ENCODE measurements at places on chromosomes 3 and 15. TPM values are rescaled to one million over a fixed set of nuclear protein-coding genes. Genes with fewer than 3 reads are reported as not detected.

Gene ATP2B2
- not detected for total RNA-seq

GRCh38 chr3:141371882-141372281 lies 3.6 kb downstream of the ZBTB38 start:
- no peak for DNase-seq

DNA sequence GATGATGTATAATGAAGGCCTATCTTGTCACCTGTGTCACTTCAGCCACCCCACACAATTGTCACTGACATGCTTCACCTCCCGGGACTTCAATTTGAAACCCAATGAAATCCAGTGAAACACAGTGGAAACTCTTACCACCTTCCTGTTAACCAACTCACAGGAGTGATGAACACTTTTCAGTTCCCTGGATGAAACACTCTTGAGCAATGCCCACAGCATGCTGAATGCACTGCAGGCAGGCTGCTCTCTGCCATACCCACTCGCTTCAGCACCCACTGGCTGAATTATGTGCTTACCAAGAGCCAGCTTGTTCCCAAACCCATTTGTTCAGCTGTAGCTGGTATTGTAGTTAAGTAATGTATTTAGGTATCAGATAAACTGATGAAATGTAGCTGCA lies 47.0 kb downstream of the MAP2K1 start:
- no peak for DNase-seq

DNA sequence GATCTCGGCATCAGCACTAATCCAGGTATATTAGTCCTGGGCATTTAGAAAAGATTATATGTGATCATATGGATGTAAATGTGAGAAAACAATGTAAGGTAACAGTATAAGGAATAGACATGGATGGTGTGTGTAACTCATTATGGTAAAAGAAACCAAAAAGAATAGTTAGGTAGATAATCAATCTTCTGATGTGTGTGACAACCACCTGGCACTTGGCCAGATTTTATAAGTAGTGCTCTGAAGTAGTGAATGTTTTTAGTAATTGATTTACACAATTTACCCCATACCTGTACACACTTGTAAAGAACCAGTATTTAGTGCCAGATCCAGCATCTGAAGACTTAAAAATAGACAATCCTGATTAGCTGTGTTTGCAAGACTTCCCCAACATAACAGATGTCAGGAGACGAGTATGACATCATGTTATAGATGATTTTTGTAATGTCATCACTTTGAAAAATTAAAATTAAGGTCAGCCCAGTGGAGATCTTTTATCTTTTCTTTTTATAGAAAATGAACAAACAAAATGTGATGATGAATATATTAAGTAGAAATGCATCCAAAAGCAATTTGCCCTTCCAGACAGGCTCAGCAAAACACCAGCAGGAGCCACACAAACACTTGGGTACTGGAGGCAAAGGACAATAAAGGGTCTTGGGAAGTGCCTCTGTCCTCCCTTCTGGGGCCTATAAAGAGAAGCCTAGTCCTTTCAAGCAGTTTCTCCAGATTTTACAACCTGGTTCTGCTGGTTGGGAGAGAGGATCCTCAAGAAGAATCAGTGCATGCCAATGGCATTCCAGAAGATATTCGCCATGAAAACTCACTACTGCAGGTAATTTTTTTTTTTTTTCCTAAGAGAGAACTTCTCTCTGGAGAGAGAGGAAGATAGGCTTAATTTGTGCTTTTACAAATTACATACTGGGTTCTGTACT lies 140.7 kb downstream of the MECOM start:
- no peak for DNase-seq

- no peak for DNase-seq
Observed at GRCh38 chr15:57896114-57896513, 169.4 kb downstream of the ALDH1A2 start.

DNA sequence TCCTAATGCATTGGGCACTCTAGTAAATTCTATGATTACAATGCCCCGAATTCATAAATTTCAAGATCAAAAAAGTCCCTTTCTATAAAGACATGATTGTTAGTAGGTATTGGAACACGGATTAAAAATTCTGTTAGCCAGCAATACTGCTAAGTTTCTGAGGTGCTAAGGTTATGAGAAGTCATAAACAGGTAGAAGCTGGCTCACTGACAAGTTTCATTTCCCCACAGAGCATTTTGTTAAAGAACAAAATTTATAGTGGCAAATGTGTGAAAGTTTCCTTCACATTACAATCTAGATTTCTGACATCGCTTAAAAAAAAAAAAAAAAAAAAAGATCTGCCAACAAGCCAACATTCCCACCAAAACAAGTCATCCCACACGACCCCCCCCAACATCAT lies 12.4 kb upstream of the MAN2C1 start:
- DNase-seq: no peak

Gene MYO5C
- 2.3 TPM for total RNA-seq

DNA sequence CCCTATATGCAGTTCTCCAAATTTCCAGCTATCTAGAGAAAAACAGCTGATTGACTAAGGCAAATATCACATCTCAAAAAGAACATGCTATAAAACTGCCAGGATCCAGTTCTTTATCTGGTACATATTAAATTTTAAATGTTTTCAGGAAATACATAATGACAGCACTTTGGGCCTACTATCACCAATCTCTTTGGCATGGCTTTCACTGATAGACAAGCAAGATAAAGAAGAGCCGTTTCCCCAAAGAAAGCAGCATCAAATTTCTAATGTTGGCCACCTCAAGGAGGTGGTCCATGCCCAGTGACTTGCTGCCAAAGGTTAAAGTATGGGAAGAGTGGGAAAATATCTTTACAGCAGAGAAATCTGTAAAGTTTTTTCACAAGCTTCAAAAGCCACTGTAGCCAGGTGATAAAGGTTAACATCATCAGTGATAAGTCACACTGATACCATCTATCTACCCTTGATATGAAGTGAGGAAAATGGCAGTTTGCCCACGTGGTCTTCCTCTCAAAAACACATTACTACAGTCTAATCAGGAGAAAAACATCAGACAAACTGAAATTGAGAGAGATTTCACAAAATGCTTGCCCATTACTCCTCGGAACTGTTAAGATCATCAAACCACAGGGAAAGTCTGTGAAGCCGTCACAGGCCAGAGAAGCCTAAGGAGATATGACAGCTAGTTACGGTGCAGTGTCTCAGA lies 46.4 kb upstream of the C15orf61 start:
- no peak for DNase-seq
